ENCODE measurements at places on chromosomes 16 and 17. TPM values are rescaled to one million over a fixed set of nuclear protein-coding genes. Genes with fewer than 3 reads are reported as not detected.

The TRPV2 gene
- total RNA-seq: 30.7 TPM

The RNF112 gene
- 0.52 TPM for total RNA-seq

The ZFP3 gene
- total RNA-seq: 5.3 TPM

The ARHGDIG gene
- 102 TPM for total RNA-seq

The CA4 gene
- total RNA-seq: 18.8 TPM

The MPP2 gene
- total RNA-seq: 1.6 TPM

The HSF5 gene
- not detected for total RNA-seq

The YBX2 gene
- total RNA-seq: 0.26 TPM

The CTF1 gene
- total RNA-seq: 1.0 TPM

The CACNG1 gene
- total RNA-seq: not detected

The ATP2A3 gene
- 49.5 TPM for total RNA-seq

The CMTM2 gene
- not detected for total RNA-seq

The ARHGAP23 gene
- total RNA-seq: 5.2 TPM

The PLCG2 gene
- total RNA-seq: 6.7 TPM

The LRRC3C gene
- not detected for total RNA-seq

The MT1A gene
- not detected for total RNA-seq

The ANKS3 gene
- 64.9 TPM for total RNA-seq

The ZSCAN10 gene
- total RNA-seq: not detected

The COX6A2 gene
- not detected for total RNA-seq

The HCRT gene
- total RNA-seq: not detected

The WFIKKN1 gene
- total RNA-seq: 3.9 TPM

The CACNA1H gene
- 15.2 TPM for total RNA-seq

The HOXB1 gene
- not detected for total RNA-seq

The CHST4 gene
- total RNA-seq: 23.4 TPM

The TBC1D3I gene
- total RNA-seq: not detected

The SEZ6L2 gene
- total RNA-seq: 19.2 TPM

The ABCC11 gene
- total RNA-seq: not detected

The DHRS13 gene
- total RNA-seq: 7.3 TPM

The B3GNT9 gene
- 9.9 TPM for total RNA-seq

The PSME3 gene
- 41.2 TPM for total RNA-seq

The ANKRD40CL gene
- 1.6 TPM for total RNA-seq

The PTX4 gene
- total RNA-seq: not detected

The SULT1A4 gene
- total RNA-seq: 1.8 TPM

The AHSP gene
- total RNA-seq: not detected

The FN3K gene
- total RNA-seq: 29.1 TPM

The KRT33B gene
- not detected for total RNA-seq

The NUPR1 gene
- 92.4 TPM for total RNA-seq

The FTO gene
- 50.4 TPM for total RNA-seq

The EFNB3 gene
- total RNA-seq: 0.78 TPM

The TUBB3 gene
- 2.9 TPM for total RNA-seq

The KRT33A gene
- total RNA-seq: not detected

The HOXB8 gene
- not detected for total RNA-seq

The SLC47A2 gene
- total RNA-seq: 0.26 TPM

The SEZ6 gene
- not detected for total RNA-seq

The IRX5 gene
- not detected for total RNA-seq

The CHD9NB gene
- total RNA-seq: 3.1 TPM

The SP2 gene
- 4.7 TPM for total RNA-seq

The SLC22A31 gene
- 68.2 TPM for total RNA-seq

The CTRB1 gene
- total RNA-seq: 14,932 TPM

The MT1G gene
- 413 TPM for total RNA-seq

The SLC6A2 gene
- total RNA-seq: not detected

The KARS1 gene
- total RNA-seq: 49.8 TPM

The SSTR5 gene
- 2.3 TPM for total RNA-seq

The MMP28 gene
- 8.3 TPM for total RNA-seq
